Activated CD8-positive, alpha-beta memory T cell treated with anti-CD3 and anti-CD28 coated beads, Interleukin-2, amount 10 ng/mL, durations not matched to agents 7 days and 5 days (primary cell): ENCODE measurements at places on chromosomes 2 and 18.
A peak's percentile ranks its signal among the peaks of the same experiment; 100 is the strongest.

GRCh38 chr2:43038696-43039094 lies 187.7 kb downstream of the ZFP36L2 start:
- no peak for DNase-seq

DNA sequence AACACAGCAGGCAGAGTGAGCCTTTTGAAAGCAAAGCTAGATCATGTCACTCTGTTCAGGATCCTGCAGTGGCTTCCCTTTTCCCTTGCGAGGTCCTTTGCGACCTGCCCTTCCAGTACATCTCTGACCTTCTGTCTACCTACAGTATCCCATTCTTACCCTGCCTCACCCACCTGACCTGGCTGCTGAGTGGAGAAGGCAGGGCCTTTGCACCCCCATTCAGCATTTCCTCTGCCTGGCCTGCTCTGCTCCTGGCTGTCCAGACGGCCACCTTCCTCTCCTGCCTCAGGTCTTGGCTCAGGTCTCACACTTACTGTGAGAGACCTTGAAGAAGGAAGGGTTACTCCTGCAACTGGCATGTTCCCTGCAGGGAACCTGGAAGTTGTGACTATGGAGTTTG lies 77.4 kb downstream of the MAPRE2 start:
- DNase-seq: no peak

DNA sequence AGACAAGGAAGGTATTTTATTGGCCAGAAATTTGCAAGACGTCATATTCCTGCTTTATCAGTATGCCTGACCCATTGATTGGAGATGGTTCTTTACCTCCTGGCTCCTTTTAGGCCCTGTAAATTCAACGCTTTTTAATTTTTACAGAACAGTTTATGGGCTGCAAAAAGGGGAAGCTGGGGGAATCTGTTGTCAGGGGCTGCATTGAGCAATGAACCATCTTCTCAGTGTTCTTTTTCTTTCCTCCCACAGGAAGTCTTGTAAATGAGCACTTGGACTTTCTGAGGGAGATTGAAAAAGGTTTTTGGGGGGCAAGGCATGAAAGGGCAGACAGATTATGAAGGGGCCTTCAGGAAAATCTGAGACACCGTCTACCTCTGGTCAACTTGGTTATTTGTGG lies 503.6 kb upstream of the TNP1 start:
- no peak for DNase-seq

- no peak for DNase-seq
These were observed 40.3 kb downstream of the RBMS1 start for GRCh38 chr2:160453111-160453820.

GRCh38 chr2:238242731-238243495 lies 3.1 kb upstream of the HES6 start:
- no peak for DNase-seq

DNA sequence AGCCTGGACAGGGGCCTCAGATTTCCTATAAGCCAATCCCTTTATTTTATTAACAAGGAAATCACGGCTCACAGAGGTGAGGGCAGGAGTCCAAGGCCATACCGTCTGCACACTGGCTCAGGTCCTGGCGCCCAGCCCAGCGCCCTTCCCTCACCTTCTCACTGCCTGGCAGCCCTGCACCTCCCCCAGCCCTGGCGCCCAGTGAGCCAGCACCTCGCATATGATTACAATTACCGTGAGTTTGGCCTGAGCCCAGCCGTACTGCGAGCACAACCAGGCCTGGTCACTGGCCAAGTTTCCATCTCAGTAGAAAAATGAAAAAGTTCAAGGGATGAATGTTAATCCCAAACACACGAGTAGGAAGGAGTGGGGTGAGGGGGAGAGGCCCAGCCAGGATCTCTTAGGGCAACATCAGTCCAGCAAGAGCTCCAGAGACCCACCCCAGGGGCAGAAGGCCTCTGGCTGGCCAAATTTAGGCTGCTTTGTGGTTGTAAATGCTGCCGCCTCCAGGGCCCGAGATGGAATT lies 68.4 kb downstream of the MCFD2 start:
- no peak for DNase-seq

DNA sequence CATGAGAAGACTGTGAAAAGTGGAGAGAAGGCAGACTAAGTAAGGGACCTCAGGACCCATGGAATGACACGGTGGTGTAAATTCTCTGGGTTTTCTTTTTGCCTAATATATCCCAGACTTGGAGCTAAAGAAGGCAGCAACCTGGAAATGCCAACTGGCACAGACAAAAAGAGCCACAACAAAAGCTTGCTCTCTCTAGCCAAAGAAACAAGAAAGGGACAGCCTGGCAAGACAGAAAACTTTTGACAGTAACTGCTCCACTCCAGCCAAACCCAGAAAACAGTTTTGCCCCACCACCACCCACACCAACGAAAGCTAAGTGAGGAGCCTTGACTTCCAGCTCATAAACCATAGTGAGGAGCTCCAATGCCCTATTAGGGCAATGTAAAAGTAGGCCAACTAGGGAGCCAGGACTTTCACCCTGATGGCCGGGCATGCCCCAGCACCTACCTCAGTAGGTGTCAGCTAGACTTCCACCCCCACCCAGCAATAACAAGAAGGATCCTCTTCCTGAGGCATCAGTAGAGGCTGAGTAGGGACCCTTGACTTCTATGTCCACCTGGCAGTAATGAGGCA lies 35.5 kb downstream of the PELI1 start:
- DNase-seq: no peak

DNA sequence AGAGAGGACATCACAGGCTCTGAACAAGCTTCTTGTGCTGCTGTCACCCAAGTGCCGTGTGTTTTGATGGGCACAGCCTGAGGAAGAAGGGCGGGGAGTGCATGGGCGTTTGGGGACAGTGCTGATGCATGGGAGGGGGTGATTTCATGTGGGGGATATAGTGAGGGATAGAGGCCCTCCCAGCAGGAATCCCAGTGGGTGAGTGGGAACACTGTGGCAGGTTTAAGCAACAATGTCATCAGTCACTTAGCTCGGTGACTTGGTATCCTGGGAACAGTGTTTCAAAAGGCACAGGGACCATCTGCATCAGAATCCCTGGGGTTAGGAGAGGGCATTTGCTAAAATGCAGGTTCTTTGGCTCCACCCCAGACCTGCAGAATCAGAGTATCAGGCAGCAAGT lies 609 bp downstream of the SIGLEC15 start:
- DNase-seq: no peak

- DNase-seq: no peak
These were observed 45.7 kb downstream of the ITGB1BP1 start for GRCh38 chr2:9377461-9378097.

GRCh38 chr2:23497536-23497935 lies 112.6 kb downstream of the KLHL29 start:
- no peak for DNase-seq

DNA sequence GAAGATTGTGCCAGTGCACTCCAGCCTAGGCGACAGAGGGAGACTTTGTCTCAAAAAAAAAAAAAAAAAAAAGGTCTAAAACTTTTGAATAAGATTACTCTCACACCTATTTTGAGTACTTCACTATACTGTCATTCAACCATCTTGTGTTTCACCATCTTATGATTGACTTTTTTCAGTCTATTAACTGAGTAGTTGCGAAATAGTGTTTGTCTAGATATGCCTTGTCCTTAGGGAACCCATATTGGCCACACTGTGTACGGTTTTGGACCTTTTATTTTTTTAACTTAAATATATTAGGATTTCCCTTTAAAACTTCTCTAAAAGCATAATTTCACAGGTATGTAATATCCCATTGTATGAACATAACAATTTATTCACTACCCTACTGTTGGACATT lies 72.3 kb downstream of the ALMS1 start:
- no peak for DNase-seq

GRCh38 chr2:95062242-95063085 lies 37.0 kb downstream of the MAL start:
- peak; percentile 35 for DNase-seq

GRCh38 chr2:86070868-86071267 lies 34.8 kb downstream of the POLR1A start:
- DNase-seq: no peak
